ENCODE measurements at places on chromosomes 1 and 21. TPM values are rescaled to one million over a fixed set of nuclear protein-coding genes. Genes with fewer than 3 reads are reported as not detected.
A peak's percentile ranks its signal among the peaks of the same experiment; 100 is the strongest.

Gene ANGEL2
- 25.1 TPM for polyA plus RNA-seq

Gene NRIP1
- 12.9 TPM for polyA plus RNA-seq

GRCh38 chr1:14466006-14466405 lies 132.5 kb upstream of the KAZN start:
- no peak for DNase-seq

- DNase-seq, result peak; percentile 49
Measured at GRCh38 chr1:153773096-153773921, 1.9 kb upstream of the SLC27A3 start.

Gene EPS8L3
- 0.28 TPM for polyA plus RNA-seq

- DNase-seq, result no peak
Measured at GRCh38 chr21:36697060-36697850, 1.7 kb upstream of the SIM2 start.

Gene DEPDC1
- polyA plus RNA-seq, result 29.8 TPM

Gene TP73
- polyA plus RNA-seq, result 0.87 TPM

Gene PLEKHO1
- 143 TPM for polyA plus RNA-seq

- DNase-seq, result no peak
Measured at GRCh38 chr1:226644541-226645176, 94.4 kb downstream of the ITPKB start.

DNA sequence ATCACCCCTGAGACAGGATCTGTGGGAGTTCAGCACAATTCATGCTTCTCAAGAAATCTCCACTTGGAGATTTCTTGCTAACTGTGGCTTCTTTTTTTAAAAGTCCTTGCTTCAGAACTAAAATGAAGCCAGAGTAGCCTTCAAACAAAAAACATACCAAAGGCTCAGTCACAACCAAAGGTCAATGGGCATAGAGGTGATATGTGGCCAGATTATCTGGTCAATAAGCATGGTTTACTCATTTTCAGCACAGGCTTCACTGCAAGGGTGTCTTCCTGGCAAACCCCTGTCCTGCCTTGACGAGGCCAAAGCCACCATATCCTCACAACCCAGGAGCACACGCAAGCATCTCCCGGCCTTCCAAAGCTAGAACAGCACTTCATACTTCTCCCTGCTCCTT lies 11.2 kb upstream of the SPRR4 start:
- DNase-seq, result no peak

Gene HCRTR1
- not detected for polyA plus RNA-seq

GRCh38 chr1:84525779-84526178 lies 19.4 kb upstream of the GNG5 start:
- DNase-seq, result no peak

DNA sequence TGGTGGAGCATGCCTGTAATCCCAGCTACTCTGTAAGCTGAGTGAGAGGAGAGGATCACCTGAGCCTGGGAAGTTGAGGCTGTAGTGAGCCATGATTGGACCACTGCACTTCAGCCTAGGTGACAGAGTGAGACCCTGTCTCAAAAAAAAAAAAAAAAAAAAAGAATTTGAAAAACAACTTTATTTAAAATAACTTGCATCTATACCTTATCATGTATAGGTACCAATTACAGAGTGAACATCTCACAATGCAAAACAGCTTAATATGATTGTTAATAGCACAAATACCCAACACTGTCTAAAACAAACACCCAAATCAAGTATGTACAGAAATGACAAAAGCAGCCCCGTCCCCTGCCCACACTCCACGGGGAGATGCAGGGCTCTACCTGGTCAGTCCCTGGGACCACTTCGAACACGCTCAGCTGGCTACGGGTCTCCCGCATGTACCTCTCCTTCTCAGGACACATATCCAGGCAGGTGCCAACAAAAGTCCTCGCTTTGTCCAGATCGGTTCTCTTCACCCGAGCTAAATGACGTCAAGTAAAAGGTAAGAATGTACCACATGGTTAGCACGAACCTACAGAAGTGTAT lies 10.5 kb downstream of the MCM3AP start:
- DNase-seq, result no peak

Gene RGSL1
- not detected for polyA plus RNA-seq

DNA sequence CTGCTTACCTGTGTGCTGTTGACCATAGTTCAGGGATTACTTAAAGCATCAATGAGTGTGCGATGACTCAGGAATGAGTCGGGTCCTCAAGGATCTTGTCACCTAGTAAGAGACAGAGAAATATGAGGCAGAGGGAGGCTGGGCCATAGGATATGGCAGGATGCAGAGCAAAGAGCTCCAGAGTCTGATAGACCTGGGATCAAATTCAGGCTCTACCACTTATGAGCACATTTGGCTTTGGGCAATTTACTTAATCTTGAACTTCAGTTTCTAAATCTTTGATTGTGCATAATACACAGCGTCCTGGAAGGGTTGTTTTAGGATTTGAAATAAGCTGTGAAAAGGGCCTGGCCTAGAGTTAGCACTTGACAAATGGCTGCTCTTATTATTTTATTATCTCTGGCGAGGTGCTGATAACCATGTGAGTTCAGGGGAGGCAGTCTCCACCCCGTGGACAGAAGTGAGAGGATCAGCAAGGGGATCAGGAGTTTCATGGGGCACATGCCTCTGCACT lies 94.5 kb downstream of the ROR1 start:
- DNase-seq, result no peak

DNA sequence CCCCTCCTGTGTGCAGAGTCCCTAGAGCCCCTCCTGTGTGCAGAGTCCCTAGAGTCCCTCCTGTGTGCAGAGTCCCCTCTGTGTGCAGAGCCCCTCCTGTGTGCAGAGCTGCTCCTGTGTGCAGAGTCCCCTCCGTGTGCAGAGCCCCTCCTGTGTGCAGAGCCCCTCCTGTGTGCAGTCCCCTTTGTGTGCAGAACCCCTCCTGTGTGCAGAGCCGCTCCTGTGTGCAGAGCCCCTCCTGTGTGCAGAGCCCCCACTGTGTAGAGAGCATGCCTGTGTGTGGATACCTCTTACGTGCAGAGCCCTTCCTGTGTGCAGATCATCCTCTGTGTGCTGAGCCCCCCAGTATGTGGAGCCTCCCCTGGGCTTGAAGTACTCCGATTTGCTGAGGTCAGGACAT lies 8.3 kb upstream of the HES5 start:
- DNase-seq, result no peak

GRCh38 chr1:6438047-6438525 lies 13.5 kb downstream of the ESPN start:
- peak; percentile 59 for DNase-seq

Gene FOXO6
- 18.6 TPM for polyA plus RNA-seq

- peak; percentile 32 for DNase-seq
Measured at GRCh38 chr1:236334893-236335545, 53.3 kb upstream of the ERO1B start.

Gene OR2T33
- polyA plus RNA-seq, result 0.17 TPM

DNA sequence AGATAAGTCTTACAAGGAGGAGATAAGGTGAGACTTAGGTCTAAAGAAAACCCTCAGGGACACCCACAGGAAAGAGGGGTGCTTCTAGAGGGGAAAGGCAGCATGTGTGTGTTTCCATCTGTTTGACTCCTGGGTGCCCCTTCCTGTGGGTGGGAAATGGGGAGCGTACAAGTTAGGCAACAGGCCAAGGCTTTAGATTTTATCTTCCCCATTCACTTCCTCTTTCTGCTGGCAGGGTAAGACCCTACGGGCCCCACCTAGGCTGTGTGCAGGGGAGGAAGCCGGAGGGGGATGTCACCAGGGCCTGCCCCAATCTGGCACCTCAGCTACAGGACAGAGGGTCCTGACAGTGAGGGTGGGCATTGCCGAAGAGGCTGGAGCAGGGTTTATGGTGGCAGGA lies 2.5 kb upstream of the OLIG1 start:
- DNase-seq, result no peak

GRCh38 chr1:42035205-42035829 lies 116.6 kb upstream of the HIVEP3 start:
- peak; percentile 80 for DNase-seq

Gene EDN2
- 1.8 TPM for polyA plus RNA-seq

Gene KRTAP12-2
- not detected for polyA plus RNA-seq

GRCh38 chr1:214520544-214521165 lies 30.7 kb downstream of the PTPN14 start:
- no peak for DNase-seq

GRCh38 chr1:116157096-116157495 lies 45.9 kb downstream of the MAB21L3 start:
- DNase-seq, result peak; percentile 38

Data from cardiac muscle cell (in vitro differentiated cells and primary cell).